Fibroblast of skin of scalp (primary cell): ENCODE measurements at places on chromosomes 2 and 18.

GRCh38 chr2:101204400-101205115 is 48.1 kb upstream of the CNOT11 start:
- DNase-seq = peak; percentile 29

GRCh38 chr2:166337932-166338331 is 37.8 kb downstream of the SCN9A start:
- no peak for DNase-seq

DNA sequence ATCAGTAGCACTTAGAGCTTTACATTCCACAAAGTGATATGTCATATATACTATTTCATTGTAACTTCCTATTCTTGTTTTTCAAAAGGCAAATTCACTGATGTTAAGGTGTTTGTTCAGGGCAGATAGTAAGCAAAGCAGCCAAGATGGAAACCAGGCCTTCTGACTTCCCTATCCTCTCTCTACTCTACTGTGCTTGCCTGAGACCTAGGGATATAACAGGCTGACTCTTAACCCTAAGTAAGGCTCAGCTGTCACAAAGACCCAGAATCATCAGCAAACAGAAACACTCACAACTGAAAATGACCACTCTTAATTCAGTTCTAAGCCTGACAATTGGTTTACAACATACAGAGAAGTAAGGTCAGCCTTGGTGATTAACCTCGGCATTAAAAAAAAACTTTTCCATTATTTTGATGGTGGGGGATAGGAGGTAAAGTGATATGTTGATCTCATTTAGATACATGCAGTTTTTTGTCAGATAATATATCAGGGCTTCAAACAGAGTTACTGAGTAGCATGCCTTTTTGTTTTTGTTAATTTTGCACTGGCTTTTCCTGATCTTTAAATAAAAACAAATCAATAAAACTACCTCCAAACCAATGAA is 95.4 kb upstream of the CHRNA1 start:
- DNase-seq = no peak

DNA sequence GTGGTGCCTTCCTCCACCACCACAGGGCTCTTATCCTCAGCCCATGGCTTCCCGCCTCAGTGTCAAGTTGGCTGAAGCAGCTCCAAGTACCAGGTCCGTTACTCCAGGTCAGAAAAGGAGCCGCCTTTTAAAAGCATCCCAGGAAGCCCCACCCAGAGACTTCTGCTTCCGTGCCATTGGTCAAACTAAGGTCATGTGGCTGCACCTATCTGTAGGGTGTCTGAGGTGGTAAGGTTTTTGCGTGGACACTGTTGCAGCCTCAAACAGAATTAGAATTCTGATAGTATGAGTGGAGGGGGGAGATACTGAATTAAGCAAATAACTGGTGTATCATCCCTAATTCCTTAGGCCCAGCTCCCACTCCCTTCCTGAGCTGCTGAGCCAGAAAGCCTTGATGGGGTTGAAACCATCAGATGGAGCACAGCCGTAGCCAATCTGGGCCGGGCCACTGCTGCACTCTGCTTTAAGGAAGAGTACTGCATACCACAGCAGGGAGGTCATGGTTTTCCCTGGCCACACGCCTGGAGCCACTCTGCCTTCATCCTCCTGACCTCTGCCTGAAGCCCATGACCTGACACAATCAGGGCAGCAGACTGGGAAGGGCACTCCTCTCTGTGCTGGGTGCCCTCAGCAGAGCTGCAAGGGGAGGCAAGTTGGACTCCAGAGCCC is 8.4 kb downstream of the TMEM247 start:
- DNase-seq = peak; percentile 75

- peak; percentile 82 for DNase-seq
These were observed 61.1 kb downstream of the MEIS1 start for GRCh38 chr2:66495788-66496640.

DNA sequence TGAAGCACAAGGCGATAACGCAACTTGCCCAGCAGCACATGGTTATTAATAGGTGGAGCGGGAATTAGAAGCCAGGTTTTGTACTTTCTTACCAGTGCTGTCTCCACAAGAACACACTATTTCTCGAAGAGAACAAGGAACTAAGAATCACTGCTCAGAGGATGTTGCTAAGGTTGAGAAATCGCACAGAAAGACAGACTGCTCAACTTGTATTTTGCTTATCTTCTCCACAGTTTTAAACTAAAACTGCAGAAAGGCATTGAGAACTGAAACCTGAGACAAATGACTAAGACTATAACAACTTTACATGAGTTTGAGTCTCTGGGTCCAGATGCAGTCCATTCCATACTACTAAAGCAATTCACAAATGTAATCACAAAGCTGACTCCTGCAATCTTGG is 6.2 kb downstream of the PRKD3 start:
- peak; percentile 51 for DNase-seq

GRCh38 chr18:60191926-60192325 is 180.6 kb downstream of the MC4R start:
- DNase-seq = no peak

DNA sequence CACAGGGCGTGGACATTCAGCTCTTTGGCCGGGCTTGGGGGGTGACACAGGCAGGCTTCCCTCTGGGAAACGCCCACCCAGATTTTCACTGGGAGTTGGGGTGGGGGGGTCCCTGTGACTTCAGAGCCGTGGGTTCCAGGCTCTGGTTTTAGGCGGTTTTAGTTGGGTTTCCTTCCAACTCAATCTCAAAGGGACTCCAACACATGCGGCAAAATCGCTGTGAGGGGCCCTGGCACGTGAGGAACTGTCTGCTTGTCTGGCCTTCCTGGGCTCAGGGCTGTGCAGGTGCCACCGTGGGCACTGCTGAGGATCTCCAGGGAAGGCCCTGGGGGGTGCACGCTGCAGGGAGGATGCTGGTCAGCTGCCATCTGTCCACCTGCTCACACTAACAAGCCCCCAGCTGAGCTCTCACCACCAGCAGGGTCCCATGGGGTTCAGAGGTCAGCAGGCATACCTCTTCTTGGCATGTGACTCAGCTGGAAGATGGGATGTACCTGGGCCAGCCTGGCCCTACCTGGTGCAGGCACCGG is 11.7 kb downstream of the HS6ST1 start:
- no peak for DNase-seq

GRCh38 chr2:55225481-55226020 is 6.5 kb downstream of the CLHC1 start:
- no peak for DNase-seq

DNA sequence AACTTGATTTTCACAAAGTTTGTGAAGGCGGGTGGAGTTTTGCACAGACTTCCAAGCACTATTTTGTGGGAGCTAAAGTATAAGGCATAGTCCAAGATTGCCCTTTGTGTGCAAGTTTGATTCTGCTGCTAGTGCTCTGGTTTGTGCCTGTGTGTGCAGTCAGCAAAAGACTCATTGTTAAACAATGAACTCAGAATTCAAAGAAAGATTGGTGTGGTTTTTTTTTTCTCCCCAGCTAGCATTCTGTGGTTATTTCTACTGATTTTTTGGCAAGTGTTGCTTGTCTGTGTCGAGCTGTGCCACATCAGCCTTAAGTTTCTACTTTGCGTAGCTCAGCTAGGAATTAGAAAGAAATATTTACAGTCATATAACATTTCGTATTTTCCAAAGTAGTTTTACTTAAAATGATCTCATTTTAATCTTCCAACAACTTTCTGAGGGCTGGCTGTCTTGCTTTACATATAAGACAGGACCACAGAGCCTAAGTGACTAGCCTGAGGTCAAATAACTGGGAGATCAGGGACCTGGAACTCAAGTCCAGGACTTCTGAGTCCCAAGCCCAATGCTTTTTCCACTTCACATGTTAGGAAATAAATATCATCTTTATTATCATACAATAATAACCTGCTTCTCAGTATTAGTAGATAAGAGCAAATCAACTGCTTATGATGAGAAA is 69.8 kb downstream of the BABAM2 start:
- DNase-seq = peak; percentile 97
